ENCODE measurements at places on chromosomes 3 and 15.

- no peak for DNase-seq
Measured at GRCh38 chr15:36265422-36265821, 314.0 kb upstream of the CDIN1 start.

DNA sequence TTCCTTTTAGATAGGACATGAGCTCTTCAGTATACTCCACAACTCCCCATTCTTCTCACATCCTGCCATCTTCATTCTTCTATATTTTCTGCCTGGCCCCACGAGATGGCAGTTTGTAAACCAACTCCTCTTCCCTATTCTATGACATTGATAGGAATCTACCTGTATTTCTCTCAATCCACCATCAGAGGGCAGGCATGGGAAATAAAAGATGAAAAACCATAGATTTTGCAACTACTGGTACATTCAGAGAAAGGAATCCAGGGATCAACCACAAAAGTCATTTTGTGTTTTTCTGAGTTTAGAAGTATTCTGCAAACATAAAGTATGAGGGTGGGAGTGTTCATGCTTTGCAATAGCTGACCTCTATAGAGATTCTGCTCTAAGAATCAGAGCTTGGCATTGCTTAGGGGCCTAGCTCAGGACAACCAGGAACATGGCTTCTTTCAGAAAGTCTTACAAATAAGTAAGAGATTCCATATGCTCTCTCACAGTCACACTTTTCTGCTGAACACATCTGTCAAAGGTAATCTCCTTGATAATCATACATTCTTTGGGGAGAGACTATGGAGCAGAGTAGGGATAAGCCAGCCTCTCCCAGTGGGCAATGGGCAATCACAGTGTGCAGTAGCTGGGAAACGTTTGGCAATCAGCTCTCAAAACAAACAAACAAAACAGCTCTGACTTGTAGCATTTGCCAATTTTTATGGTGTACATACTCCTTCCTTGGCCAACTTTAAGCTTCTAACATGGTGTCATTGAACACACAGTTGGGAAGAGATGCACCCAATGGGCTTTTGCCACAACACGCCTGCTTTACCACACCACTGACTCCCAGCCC lies 43.1 kb upstream of the SLC25A36 start:
- DNase-seq, result peak; percentile 77

GRCh38 chr3:143885780-143886427 lies 37.6 kb upstream of the SLC9A9 start:
- peak; percentile 52 for DNase-seq

- DNase-seq, result no peak
Measured at GRCh38 chr15:66820481-66821176, 118.6 kb downstream of the SMAD6 start.

DNA sequence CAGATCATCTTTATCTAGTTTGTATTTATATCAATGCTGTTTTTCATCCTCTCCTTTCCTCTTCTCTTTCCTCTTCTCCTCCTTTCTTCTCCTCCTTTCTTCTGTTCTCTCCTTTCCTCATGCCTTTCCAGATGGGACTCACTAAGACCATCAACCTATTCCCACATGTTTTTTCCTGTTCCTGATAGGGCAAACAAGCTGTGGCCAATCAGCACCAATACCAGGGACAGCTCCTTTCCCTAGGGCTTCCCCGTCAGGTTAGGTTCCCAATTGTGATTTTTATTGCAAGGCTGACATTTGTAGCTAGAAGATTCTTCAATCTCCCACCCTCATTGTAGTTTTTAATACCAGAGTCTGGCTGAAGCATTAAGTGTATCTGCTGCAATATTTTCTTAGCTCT lies 76.3 kb upstream of the COL8A1 start:
- DNase-seq, result no peak

Measured in pons (tissue), 1 donor.